ENCODE measurements at places on chromosomes 11 and 22.

GRCh38 chr11:114116357-114116756 lies 56.8 kb downstream of the ZBTB16 start:
- no peak for DNase-seq

- DNase-seq, result no peak
These were observed 395.6 kb downstream of the TENM4 start for GRCh38 chr11:79045018-79045799.

GRCh38 chr22:46072110-46072881 lies 78.0 kb upstream of the PPARA start:
- no peak for DNase-seq

DNA sequence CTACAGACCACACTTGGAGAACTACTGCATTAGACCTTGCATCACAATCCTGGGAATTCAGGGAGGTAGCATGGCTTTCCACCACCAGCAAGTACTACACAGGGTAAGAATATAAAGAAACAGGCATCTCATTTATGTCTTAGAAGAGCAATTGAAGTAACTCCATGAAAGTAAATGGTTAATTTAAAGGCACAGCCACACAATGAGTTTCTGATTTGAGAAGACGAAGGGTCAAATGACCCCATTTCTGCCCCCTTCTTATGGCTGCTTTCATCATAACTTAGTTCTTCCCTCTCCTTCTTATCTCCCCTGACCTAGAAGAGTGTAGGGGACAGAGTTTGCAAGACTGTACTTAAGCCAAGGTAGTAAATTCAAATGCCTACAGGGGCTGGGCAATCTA lies 6.0 kb downstream of the TRIM66 start:
- DNase-seq, result no peak

DNA sequence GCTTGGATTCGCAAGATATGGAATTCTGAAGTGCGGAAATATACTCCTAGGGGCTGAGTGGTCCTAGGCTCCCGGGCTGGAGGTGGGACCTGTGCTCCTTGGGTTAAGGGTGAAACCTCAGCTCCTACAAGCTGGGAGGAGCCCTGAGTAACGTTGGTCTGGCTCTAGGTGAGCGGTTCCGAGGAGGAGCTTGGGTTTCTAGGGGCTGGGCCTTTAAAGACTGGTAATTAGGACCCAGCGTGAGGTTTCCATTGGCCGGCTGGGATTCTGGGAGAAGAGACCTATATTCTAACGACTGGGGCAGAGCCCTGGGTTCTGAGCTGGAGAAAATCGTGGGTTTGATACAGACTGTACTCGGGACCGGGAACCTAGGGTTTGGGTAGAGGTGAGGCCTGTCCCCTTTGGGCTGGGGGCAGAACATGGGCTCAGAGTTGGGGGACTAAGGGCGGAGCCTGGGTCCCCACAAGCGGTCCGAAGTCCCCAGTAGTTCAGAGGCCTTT lies 882 bp upstream of the MAP4K2 start:
- DNase-seq, result no peak
